ENCODE measurements at places on chromosomes 4 and X. TPM values are rescaled to one million over a fixed set of nuclear protein-coding genes. Genes with fewer than 3 reads are reported as not detected.

Gene TRAM1L1
- total RNA-seq: 21.6 TPM

Gene ZFP92
- 1.9 TPM for total RNA-seq

Gene P2RY8
- total RNA-seq: not detected

Gene SERPINA7
- not detected for total RNA-seq

Gene ITM2A
- total RNA-seq: 39.1 TPM

Gene TEX13B
- total RNA-seq: not detected

Gene AMBN
- total RNA-seq: 0.94 TPM

Gene P2RY10
- total RNA-seq: not detected

Gene KIT
- total RNA-seq: 41.9 TPM

Gene CTAG1A
- not detected for total RNA-seq

Gene AWAT2
- total RNA-seq: not detected

Gene TKTL2
- 1.9 TPM for total RNA-seq

Gene FANCB
- total RNA-seq: 11.6 TPM

Gene TIMP1
- total RNA-seq: 4.4 TPM

Gene CC2D2A
- 39.4 TPM for total RNA-seq

Gene KLHL2
- total RNA-seq: 62.3 TPM

Gene OPRPN
- not detected for total RNA-seq

Gene SPANXB1
- total RNA-seq: not detected

Gene LNX1
- total RNA-seq: 54.1 TPM

Gene NXF2B
- 0.31 TPM for total RNA-seq

Gene SSX2
- not detected for total RNA-seq

Gene SPRY1
- 14.4 TPM for total RNA-seq

Gene USP9X
- 256 TPM for total RNA-seq

Gene PCDH11X
- 141 TPM for total RNA-seq

Gene RTL3
- not detected for total RNA-seq

Gene MAGEA3
- not detected for total RNA-seq

Gene ARHGAP24
- 3.1 TPM for total RNA-seq

Gene GLRA2
- 86.1 TPM for total RNA-seq

Gene C4orf36
- 1.6 TPM for total RNA-seq

Gene PRR32
- not detected for total RNA-seq

Gene TRIM61
- total RNA-seq: 1.6 TPM

Gene CPEB2
- total RNA-seq: 34.1 TPM

Gene FAM156B
- total RNA-seq: 30.7 TPM

Gene GAGE1
- not detected for total RNA-seq

Data from parietal lobe (tissue), 2 donors.